ENCODE measurements at places on chromosomes 2 and 18.
A peak's percentile ranks its signal among the peaks of the same experiment; 100 is the strongest.

DNA sequence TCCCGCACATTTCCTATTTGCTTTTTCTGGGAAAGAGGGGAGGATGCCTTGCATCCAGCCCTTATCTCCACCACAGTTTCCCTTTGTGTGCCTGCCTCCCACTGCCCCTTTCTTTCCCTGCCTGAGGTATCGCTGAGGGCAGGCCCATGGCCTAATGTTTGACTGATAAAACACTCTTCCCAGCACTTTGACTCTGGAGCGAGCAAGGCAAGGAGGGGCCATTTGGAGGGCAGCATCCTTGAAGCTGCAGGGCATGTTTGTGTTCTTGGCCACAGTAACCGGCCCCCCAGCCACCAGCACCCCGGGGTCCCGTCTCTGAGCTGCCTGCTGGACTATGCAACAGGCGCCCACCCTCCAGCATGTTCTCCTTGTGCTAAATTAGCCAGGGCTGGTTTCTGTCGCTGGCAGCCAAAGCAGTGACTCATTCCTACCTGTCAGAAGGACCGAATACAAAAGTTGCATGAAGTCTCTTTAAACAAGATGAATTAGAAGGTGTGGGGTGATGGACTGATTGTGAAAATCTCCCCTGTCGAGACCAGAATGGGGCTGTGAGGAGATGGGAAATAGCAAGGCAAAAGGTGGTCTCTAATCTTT is 50.7 kb downstream of the BCL2L11 start:
- DNase-seq, result no peak

- DNase-seq, result no peak
Observed at GRCh38 chr2:209070262-209070661, 353.6 kb upstream of the MAP2 start.

DNA sequence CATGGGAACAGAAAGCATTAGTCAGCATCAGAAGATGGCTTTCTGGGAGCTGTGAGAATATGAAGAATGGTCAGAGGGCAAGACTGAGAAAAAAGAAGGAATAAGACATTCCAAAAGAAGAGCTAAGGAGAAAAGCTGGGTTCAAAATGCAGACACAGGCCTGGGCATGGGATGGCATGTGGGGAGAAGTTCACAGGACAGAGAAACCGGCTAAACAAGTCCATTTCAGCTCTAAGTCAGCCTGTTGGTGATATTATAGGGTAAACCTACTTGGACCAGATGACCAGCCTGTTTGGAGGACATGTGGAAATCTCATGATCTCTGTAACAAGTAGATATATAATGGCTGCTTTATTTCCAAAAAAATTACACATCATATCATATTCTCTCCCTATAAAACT is 91.7 kb upstream of the MEIS1 start:
- no peak for DNase-seq

GRCh38 chr2:25566694-25567093 is 106.7 kb downstream of the DTNB start:
- no peak for DNase-seq

DNA sequence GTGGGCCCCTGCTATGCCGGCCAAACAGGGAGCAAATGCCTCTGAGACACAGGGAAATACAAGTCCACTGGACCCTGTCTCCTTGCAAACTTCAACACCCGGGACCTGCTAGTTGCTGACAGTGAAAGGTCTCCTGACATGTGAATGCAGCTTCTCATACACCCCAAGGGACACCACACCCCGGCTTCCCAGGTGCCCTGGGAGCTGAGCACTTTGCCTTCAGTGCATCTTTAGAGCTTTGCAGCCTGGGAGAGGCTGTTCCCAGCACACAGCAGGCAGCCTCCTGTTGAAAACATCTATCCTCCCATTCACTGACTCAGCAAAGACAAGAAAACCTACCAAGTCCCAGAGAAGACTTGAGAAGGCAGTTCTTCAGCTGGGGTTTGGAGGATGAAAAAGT is 143.4 kb downstream of the COL6A3 start:
- DNase-seq, result no peak

DNA sequence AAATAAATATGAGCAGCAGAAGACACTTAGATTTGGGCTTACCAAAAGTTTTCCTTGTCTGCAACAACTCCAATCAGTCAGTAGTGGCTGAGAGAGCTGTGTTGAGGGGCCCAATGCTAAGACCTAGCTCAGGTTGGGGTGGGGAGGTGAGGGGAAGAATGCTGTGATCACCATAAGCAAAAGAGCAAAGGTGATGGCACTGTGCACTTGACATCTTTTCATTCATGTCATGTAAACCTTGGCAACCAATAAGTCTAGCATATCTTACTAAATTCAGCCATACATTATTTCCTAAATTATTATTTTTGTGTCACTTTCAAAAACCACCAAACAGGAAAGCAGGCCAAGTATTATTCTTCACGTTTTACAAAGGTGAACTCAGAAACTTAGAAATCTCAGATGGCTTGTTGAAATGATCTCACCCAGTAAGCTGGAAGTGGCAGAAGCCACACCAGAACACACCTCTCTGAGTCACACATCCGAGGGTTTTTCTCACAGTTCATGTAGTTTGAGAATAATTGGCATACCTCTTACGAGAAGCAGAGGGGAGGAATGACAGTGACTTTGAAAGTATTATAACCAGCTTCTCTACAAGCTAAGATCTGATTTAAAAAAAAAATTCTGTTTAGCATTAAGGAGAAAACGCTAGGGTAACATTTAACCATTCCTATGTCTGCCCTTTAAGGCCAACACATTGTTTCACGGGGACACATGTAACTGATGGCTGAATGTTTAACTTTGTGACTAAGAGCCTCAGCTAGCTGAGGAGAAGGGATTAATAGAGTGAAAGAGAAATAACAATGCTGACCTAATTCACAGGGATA is 43.3 kb upstream of the SETBP1 start:
- DNase-seq, result no peak

GRCh38 chr2:176747928-176748327 is 464.7 kb upstream of the HNRNPA3 start:
- DNase-seq, result no peak

- DNase-seq, result no peak
Observed at GRCh38 chr2:150732064-150732463, 244.6 kb upstream of the RND3 start.

DNA sequence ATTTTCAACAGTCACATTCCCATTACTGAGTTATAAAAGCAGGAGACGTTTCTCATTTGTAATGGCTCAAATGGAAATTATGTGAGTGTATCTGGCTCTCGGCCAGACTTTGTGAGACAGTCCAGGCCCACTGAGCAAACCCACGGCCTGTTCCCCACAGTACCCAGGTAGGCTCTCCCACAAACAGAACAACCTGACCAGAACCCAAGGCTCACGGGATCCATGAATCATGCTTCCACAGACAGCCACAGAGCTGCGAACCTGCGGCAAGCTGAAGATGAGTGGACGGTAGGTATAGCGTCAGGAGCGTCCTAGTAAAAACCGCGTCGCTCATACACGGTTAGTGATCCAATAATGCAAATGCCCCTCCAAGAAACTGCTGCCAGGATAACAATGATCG is 34.2 kb downstream of the NDUFA10 start:
- peak; percentile 98 for DNase-seq

- no peak for DNase-seq
Observed at GRCh38 chr2:239536186-239536585, 135.4 kb upstream of the HDAC4 start.

GRCh38 chr2:236026841-236027240 is 141.3 kb downstream of the GBX2 start:
- DNase-seq, result no peak

GRCh38 chr2:232929303-232930058 is 59.4 kb downstream of the SNORC start:
- no peak for DNase-seq

GRCh38 chr2:179671043-179671981 is 190.1 kb downstream of the ZNF385B start:
- DNase-seq, result no peak

DNA sequence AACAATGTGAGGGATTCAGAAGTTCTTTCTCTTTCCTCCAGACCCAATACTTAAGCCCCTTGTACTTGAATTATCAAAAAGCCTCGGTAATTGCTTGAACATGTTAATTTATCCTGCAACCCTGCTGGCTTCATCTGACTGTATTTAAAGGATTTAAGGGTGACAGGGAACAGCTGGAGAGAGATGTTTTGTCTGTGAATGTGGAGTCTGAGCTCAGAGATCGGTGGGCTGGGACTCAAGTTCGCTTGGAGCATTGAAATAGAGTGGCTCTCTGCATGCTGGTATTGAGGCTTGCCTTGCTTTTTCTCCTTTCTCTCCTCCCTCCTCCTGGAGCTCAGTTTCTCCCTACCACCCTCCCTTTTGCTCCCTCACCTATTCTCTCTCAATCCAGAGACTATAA is 73.6 kb downstream of the BOD1L2 start:
- DNase-seq, result no peak

DNA sequence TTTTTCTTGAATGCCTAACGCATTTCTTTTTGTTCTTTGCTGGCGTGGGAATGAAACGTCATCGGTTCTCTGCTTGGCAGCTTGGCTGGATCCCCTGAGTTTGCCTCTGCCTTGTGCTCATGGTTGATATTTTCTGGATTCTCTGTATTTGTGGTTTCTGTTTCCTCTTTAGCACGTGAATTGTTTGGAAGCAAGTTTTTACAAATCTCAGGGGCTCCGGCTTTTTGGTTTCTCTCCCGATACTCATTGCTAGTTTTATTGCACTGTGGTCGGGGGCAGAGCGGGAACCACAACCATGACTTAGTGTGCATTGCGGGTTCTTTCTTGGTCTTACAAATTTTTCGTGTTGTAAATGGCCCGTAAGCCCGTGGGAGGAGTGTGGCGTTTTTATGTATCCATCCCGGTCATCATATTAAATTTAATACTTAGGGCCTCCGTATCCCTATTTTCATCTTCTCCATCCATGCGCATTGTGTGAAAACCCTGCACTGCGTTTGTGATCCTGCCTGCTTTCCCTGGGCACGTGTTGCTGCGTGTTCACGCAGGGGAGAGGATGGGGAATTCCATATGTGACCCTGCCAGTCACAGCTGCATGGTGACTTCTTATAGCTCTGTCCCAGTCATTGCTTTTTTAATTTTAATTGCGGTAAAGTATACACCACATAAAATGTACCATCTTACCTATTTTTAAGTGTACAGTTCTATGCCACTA is 9.4 kb downstream of the RAMP1 start:
- no peak for DNase-seq

- no peak for DNase-seq
Observed at GRCh38 chr2:35963824-35964223, 391.8 kb upstream of the CRIM1 start.

- peak; percentile 85 for DNase-seq
Observed at GRCh38 chr2:152718909-152719645, 657 bp downstream of the ARL6IP6 start.

DNA sequence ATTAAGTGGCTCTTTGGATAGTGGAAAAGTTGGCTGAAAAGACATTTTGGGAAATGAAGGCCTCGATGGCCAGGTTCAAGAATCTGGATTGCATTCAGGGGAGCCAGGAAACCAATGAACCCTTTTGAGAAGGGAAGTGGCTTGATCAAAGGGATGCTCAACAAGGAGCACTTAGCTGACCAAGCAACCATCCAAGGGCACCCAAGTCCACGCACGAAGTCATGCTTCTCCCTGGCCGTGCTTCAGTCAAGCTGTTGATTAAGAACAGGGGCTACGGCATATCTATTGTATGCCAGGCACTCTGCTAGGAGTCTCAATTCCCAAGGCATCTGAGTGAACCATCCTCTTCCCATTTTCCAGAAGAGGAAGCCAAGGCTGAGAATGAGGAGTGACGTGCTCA is 185.8 kb upstream of the GLI2 start:
- DNase-seq, result no peak

DNA sequence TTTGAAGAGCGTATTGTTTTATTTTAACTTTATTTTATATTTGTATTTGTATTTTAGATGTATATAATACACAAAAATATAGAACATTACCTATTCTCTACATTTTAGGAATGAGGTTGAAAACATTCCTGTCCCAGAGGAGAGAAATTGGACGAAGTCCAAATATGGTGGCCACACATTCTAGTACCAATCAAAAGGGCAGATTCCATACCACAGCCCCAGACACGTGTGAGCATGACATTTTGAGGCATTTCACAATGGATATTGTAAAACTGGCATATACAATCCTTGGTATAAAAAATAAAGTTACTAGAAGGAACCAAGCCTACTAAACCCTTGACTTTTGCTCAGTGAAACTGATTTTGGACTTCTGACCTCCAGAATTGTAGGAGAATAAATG is 50.6 kb downstream of the C2orf76 start:
- DNase-seq, result no peak

DNA sequence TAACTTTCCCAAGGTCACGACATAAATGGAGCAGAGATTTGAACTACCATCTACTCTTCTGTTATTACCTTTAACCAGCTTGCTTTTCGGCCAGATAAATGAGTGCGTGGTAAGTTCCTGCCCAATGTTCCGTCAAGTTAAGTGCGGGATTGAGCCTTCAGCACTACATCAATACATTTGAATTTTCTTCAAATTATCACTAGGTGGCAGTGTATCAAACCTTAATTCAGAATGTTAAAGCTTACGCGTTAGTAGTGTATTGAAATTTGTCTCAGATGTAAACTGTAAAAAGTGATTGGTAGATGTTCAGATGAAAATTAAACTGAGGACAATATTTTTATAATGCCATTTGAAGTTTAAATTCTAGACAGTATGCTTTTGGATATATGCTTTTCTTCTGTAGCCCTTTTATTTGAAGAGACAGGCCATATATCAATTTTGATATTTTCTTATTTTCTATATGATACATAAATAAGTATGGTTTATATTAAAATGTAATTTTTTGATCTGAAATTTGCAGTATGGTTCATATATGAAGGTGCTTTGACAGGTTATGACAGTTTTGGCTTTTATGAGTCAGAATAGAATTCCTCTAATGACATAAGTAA is 681.3 kb downstream of the ADCYAP1 start:
- peak; percentile 11 for DNase-seq

All from NCI-H526 treated with DMSO at 0.1 percent for 48 hours (cell line).